GM04504 (cell line): ENCODE measurements at places on chromosomes 3 and 15.
A peak's percentile ranks its signal among the peaks of the same experiment; 100 is the strongest.

- DNase-seq = no peak
These were observed 462.1 kb upstream of the NR2F2 start for GRCh38 chr15:95868450-95868849.

- DNase-seq = peak; percentile 83
These were observed 9.7 kb downstream of the STOML1 start for GRCh38 chr15:73982222-73982962.

DNA sequence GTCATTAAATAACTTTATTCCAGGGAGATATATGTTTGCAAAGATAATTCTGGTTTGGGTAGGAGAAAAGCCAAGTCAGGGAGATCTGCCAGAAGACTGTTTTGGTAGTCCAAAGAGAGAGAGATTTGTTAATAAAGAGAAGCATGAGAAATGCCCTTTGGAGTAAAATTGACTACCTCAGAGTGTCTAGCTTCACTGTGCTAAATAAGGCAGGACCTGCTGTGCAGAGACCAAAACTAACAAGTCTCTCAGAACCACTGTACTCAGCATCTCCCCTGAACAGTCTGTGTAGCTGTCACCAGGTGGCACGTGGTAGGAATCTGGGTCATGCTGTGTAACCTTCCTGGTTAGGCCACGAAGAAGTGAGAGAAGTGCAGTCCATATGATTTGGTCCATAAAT lies 31.6 kb upstream of the SLC35G2 start:
- no peak for DNase-seq

DNA sequence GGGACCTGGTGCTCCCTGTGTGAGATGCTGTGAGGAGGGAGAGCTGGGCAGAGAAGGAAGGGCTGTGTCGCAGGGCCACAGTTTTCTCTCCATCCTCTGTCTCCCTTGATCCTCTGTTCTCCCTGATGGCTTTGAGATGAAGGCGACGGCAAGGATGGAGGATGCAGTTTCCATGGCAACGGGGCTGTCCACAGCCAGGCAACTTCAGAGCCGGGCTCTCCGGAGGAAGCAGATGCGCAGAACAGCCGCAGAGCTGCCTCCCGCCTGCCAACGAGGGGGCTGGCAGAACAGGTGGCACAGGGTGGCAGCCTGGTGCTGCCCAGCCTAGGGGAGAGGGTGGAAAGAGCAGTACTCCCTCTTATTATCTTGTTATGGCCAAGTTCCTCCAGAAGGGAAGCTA lies 9.9 kb upstream of the GRM2 start:
- DNase-seq = no peak

DNA sequence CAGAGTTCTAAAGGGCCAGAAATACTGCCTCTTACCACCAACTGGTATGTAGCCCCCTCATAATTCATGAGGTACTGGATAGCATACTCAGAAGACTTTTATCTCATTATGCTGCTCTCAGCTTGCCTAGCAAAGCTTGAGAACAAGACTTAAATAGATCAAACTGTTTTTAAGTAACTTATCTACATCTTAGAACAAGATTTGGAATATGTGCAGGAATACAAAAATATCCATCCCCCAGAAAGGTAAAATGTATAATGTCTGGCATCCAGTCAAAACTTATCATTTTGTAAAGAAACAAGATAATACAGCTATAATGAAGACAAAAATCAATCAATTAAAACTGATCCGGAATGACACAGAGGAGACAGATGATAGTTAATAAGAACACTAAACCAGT lies 400.4 kb upstream of the TGFBR2 start:
- no peak for DNase-seq

DNA sequence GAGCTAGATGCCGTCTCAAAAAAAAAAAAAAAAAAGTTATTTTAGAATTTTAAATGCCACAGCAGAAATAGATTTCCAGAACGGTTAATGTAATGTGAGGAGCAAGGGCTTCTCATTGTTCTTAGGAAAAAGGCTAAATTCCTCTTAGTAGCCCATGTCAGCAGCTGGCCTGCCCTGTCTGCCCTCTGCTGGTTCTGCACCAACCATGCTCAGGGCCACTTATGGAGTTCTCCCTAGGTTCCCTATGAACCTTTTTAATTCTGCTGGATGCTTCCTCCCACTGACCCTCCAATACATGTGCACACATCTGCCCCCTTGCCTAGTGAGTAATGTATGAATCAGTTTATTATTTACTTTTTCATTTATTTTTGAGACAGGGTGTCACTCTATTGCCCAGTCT lies 32.2 kb upstream of the DPPA4 start:
- DNase-seq = no peak

GRCh38 chr15:53530761-53531160 lies 228.7 kb downstream of the WDR72 start:
- no peak for DNase-seq

DNA sequence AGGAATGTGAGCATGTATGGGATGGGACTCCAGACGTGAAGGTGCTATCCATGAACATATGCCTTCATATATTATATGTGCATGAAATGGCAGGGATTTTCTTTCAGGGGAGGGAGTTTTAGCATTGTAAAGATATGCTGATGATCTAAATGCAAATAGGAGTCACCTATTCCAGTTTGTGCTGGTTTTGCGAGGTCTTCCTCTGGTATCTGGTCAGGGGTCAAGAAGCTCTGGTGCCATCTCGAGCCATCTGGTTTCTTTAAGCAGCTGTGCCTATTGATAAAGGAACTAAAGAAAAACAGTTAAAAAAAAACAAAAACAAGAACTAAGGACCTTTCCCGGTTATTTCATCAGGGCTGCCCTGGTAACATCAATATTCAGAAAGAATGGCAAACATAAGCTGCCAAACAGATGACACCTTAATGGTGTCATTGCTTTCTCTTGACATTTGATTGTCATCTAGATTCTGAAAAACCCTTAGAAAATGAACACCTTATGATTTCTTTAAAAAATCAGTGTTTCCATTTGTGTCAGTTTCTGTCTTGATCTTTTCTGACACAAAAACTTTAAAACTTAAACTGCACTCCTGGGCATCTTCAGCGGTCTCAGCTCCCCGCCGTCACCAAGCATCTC lies 22.7 kb downstream of the APH1B start:
- no peak for DNase-seq

GRCh38 chr15:47475336-47475735 lies 242.0 kb upstream of the SEMA6D start:
- DNase-seq = no peak

DNA sequence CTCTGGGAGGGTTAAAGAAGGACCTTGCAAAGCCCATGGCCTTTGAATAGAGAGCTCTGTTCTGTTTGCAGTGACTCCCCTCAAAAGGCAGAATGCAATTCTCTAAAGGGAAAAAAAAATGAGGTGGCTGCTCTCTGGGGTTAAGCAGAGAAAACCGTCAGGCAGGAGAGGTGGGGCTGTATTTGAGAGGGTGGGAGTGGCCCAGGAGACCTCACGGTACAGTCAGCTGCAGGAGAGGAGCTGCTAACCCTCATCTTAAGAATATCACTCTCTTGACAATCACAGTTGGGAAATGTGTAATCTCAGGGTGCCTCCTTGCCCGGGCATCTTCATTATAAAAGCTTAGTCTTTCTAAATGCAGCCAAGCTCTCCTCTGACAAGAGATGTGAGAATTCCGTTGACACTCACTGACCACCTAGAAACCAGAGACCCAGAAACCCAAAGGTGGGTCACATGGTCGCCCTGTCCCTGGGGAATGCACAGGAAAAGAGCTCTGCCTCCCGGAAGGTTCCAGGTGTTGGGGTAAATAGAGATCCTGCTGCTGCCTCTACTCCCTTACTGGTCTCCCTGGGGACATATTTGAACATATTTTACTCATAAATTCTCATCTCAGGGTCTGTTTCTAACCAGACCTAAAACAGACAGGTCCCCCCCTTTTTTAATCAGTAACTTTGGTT lies 159.1 kb upstream of the CTDSPL start:
- no peak for DNase-seq
